ENCODE measurements at places on chromosomes 11 and 22.

- no peak for DNase-seq
These were observed 41.1 kb downstream of the GRAMD4 start for GRCh38 chr22:46661221-46661851.

GRCh38 chr11:103281301-103281700 lies 172.1 kb downstream of the DYNC2H1 start:
- DNase-seq = no peak

DNA sequence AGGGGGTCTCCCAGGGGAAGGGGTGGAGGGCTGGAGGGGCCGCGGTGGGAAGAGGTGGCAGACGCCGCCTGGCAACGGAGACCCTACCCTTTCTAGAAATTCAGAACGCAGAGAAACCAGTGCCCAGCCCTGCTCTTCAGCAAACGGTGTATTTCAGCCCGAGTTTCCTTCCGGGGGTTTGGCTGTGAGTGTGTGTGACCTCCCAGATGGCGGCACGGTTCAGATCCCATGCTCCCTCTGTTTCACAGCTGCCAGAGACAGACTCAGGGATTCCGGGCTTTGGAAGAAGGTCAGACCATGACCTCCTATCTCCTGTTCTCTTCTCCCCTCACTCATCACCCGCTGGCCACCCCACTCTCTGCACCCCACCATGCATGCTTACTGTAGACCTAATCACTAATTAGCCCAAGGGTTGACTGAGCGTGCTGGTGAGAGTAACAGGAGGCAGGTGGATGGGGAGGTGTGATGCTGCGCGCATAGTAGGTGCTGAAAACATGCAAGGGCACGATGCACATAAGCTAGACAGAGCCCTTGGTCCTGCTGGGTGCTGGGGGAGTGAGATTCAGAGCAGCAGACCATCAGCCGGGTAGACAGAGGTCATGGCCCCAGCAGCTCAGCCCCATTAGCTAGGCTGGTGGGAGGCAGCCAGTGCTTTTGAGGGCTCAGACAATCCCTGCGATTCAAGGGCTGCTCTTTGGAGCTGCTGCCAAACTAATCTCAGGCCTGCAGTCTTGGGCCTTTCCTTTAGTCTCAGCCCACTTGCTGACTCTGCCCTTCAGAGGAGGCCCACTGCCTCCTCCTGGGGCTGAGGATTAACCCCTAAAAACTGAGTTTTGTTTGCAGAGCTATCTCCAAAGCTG lies 256.5 kb upstream of the CADM1 start:
- peak; percentile 10 for DNase-seq

- DNase-seq = no peak
These were observed 143.9 kb upstream of the MPPED2 start for GRCh38 chr11:30730011-30730410.

DNA sequence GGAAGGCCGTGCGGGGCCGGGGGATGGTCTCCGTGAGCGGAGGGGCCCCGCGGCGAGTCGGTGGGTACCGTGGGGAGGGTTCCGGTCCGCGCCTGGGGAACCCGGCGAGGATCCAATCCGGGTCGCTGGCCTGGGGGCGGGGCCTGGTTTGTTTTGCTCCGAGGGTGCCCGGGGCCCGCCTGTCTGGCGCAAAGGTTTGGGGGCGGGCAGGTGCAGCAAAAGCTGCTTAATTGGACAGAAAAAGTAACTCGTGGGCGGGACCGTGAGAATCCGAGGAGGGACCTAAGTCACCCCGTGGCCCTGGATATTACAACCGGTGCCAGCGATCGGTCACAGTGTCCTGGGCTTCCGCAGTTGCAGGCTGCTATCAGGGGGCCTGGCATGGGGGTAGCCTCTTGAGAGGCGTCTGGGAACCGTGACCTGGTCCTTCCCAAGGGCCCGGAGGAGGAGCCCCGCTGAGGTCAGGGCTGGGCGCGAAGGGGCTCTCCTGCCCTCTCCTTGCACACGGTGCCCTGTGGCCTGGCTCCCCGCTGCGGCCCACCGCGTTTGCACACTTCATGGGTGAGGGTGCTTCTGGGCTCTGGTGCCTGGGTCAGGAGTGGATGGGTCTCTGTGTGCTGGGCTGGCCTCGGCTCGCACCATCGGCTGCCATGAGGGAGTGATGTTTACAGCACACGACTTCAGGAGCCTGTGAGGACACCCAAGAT lies 1.4 kb downstream of the PNPLA2 start:
- peak; percentile 99 for DNase-seq

- DNase-seq = peak; percentile 35
These were observed 11.9 kb downstream of the SLC29A2 start for GRCh38 chr11:66359662-66360087.

GRCh38 chr22:46378426-46379065 lies 43.0 kb downstream of the TRMU start:
- no peak for DNase-seq
